Bronchial epithelial cell (primary cell): ENCODE measurements at places on chromosomes 4 and X.

GRCh38 chr4:8238036-8238511 is 31.5 kb upstream of the HTRA3 start:
- DNase-seq, result no peak

GRCh38 chrX:83535417-83536196 is 27.5 kb downstream of the POU3F4 start:
- no peak for DNase-seq

GRCh38 chr4:144461906-144462305 is 184.1 kb upstream of the HHIP start:
- DNase-seq, result no peak

GRCh38 chrX:1493412-1493811 is 40.7 kb upstream of the ASMTL start:
- no peak for DNase-seq
